ENCODE measurements at places on chromosomes 12 and 14.

GRCh38 chr14:77980475-77981321, 180.8 kb downstream of the ADCK1 start:
- no peak for DNase-seq

- DNase-seq = no peak
Measured at GRCh38 chr12:2039034-2039433, 13.8 kb upstream of the CACNA1C start.

DNA sequence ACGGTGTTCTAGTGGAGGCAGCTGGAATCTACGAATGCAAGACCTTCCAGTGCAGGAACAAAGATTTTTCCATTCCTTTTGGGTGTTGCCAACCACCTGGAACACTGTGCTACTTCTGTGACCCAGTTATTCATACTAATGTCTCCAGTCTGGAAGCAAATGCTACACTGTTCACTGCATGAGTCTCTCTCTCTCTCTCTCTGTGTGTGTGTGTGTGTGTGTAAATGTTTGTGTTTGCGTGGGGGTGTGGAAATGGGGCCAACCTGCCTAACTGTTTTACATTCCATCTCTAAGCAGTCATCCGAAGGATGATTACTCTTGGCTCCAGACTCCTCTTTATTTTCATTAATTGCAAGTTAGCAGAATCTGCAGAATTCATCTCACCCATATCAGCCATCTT, 29.9 kb upstream of the YBX3 start:
- no peak for DNase-seq

- no peak for DNase-seq
Measured at GRCh38 chr12:66049538-66050282, 80.8 kb downstream of the LLPH start.

DNA sequence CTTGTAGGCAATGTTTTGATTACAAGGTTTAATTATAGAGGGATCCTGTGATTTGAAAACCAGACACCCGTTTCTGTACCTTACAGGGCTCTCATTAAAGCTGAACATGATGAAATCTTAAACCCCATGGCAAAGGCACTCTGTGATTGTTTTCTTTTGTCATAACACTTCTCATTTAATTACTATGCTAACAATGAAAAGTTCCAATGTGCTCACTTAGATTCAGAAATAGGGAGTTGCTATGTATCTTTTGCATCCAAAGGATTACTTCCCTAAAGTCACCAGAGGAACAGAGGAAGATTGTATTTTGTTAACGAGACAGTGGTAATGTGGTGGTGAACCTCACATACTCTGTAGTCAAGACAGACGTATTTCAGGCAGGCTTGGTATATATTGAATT, 81.5 kb upstream of the MYF6 start:
- no peak for DNase-seq

DNA sequence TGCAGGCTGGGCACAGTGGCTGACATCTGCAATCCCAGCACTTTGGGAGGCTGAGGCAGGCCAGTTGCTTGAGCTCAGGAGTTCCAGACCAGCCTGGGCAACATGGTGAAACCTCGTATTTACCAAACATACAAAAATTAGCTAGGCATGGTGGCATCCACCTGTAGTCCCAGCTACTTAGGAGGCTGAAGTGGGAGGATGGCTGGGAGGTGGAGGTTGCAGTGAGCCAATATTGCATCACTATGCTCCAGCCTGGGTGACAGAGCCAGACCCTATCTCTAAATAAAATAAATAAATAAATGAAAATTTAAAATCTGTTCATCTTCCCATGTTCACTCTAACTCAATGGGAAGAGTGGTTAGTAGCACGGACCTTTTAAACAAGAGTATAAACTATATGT, 71.2 kb downstream of the ELK3 start:
- DNase-seq = no peak
